ENCODE measurements at places on chromosomes 7 and 10.

GRCh38 chr7:35545831-35546230, 149.1 kb downstream of the HERPUD2 start:
- no peak for DNase-seq

DNA sequence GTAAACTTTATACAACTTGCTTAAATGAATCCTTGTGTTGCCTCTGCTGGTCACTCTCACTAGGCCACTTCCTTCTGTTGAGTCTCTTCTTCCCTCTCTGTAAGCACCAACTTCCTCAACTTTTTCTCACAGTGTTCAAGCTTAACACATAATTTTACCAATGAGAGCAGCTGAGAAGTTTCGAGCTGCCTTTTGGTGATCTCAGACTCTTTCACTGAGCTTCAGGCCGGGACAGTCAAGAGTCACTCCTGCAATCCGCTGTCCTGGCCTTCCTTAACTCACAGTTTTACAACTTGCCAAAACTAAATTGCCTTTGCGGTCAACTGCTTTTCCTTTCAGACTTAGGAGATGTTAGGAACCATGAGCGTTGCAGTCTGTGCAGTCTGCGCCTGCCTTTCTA, 47.4 kb downstream of the PRPF18 start:
- DNase-seq = no peak

GRCh38 chr7:92697414-92697813, 107.2 kb upstream of the FAM133B start:
- DNase-seq = no peak

DNA sequence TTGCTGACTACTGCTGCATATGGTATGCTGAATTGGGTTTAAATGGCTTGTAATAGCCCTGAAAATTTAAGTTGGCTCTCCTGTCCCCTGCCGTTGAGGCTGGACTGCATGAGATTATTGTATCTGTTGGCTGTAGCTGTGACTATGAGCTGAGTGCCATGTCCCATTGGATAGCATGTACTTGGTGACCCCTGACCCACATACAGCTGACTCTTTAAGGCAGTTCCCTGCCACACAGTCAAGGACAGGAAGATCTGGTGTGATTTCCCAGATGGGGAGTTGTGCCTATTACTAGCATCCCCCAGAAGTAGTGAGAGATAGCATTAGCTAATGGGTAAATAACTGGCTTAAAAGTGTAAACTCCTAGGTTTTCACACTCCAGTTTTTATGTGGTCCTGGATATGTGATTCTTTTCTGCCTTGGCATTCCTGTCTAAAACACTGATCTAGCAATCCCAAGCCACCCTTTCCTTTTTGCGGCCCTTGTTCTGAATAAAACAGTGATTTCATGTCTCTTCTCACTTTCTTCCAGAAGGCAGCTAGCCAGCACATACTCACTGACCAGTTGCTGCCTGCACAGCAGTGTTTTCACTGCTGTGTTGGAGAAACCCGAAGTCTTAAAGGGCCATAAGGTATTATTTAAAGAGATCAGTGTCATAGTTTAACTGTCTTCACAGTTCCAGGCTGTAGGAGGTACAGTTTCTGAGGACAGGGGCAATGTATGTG, 35.9 kb downstream of the LRRC4 start:
- no peak for DNase-seq

DNA sequence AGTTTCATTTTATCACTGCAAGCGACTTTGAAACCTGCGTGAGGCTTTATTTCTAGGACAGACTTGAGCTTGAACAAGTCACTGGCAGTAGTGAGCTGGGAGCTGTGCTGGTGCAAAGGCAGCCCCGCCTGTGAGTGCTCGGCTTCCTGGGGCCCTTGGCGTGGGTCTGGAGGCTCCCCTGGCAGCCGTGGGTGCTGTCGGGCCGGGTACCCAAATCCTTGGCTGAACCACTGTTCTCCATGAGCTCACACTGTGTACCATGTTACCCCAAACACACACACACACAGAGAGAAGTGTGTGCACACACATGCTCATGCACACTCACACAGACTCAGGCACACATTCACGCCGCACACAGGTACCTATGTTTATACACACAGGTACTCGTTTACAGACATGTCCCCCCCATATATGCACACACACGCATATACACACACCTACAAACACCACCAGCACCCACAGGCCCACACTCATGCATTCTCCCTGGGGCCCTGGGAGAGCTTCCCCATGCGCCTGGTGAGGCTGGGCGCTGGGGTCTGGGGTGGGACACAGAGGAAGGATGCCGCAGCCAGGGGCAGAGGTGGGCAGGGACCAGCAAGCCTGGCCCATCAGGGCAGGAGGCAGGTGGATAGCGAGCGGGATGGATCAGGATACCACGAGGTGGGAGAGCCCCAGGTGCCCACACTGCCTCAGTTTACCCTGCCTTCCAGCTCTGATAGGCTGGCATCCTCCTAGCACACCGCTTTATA, 158.8 kb downstream of the ADARB2 start:
- DNase-seq = no peak

DNA sequence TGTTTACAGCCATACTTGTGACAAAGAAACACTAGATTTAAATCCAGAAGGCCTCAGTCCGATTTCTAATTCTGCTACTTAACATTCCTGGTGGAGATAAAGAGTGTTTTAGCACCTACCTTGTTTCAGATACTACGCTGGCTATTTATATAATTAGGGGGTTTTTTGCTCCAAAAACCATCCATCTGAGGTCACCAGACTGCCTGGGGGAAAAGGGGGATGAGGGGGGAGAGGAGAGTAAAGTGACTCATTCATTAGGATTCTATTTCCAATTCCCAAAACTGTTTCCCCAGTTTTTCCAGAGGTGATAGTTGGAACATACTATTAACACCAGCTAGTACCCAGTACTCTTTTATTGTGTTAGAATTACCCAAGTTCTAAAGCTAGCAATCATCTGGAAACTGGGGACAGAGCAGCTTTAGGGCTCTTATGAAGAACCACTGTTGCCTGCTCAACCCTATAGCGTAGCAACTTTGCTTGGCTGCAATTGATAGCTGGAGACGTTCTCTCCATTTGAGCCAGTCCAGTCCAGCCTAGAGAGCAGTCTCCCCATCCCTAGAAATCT, 6.6 kb downstream of the GCC1 start:
- DNase-seq = no peak

- no peak for DNase-seq
These were observed 230.2 kb downstream of the AHR start for GRCh38 chr7:17528636-17529035.

GRCh38 chr10:127435246-127435645, 113.9 kb upstream of the NPS start:
- DNase-seq = no peak

- DNase-seq = no peak
These were observed 1.5 kb upstream of the C10orf95 start for GRCh38 chr10:102452672-102453340.

- DNase-seq = no peak
These were observed 364.2 kb downstream of the SFMBT2 start for GRCh38 chr10:7046615-7047014.

DNA sequence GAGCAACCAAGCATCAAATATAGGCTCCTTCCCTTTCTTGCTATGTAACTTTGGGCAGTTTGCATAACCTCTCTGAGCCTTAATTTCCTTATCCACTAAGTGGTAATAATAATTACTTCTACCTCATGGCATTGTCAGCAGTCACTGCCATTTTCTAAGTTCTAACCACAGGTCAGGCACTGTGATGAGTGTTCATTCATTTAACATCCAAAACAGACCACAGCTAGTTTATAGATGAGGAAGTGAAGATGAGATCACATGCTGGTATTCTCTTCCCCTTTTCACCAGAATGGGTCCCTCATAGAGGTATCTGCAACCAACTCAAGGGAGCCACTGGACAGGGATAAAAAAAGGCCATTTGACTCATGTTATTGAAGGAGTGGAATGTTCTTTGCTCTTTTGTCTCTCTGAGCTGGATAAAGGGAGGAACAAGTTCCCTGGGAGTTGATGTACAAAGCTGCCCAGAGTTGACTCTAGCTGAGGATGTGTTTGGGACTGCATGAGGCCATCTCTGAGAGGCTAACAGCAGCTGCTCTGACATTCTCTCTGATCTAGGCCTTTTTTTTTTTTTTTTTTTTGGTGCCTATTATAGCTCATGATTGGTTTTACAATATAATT, 65.0 kb downstream of the DNAJC12 start:
- no peak for DNase-seq

GRCh38 chr7:28955718-28956607, 2.2 kb downstream of the TRIL start:
- DNase-seq = no peak

DNA sequence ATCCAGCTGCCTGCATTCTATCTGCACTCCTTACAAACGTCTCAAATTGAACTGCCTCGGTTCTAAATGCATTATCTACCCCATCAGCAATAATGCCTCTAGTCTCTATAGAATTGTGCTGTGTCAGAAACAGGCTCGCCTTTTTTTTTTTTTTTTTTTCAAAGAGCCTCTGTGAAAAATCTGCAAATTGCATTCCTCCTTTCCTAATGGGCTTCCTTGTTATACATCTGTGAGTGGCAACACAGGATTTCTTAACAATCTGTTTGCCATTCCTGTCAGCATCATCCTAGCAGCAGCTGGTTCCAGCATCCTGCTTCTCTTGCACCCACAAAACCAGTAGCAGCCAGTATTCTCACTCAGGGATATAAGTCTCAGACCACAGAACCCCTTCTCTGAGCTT, 413.5 kb upstream of the SEMA3D start:
- DNase-seq = no peak

GRCh38 chr10:88659725-88660597, 4.3 kb upstream of the LIPF start:
- no peak for DNase-seq

DNA sequence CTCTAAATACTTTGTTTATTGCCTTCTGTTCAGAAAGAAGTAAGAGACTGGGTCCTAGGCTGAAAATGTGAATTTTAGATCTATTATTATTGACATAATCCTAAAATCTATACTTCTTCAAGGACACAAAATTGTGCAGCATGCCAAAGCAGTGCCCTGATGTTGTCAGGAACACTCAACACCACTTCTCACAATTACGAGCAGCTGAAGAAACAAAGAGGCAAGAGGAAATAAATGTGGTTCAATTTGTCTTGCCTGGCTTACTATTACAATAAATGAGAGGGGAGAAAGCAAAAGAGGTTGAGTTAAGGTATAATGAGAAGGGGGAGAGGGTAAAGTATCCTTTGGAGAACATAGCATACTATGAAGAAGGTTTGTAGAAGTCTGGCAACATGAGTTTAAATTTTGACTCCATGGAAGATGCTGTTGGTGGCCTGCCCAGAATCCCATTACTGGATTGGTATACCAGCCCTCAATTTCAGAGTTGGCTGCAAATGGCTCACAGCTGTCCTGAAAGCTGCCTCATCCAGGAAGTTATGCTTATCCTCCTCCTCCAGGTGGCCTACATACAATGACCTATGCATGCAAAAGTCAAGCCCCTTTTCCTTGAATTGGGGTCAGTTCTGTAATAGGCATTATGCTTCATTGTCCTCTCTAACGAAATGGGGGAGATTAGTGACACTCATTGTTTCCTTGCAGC, 274.6 kb upstream of the SMIM30 start:
- no peak for DNase-seq

- DNase-seq = no peak
These were observed 407 bp downstream of the ELN start for GRCh38 chr7:74028321-74028838.

DNA sequence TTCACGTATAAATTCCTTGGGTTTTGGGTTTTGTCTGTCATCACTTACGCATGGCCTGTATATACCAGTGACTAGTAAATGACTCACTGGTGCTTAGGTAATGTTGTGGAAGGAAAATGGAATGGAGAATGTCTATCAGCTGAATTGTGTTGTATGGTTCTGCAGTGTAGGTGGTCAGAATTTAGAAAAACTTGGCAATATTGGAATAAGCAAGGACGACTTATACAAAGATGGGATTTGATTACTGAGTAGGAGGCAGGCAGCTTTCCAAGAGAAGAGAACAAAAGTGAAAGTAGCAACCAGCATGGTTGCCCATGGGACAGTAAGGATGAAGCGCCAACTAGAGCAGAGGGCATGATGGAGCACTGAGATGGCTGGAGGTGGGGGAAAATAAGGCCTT, 168.6 kb upstream of the CSTF2T start:
- DNase-seq = no peak

GRCh38 chr7:73718438-73718881, 1.0 kb downstream of the STX1A start:
- no peak for DNase-seq

GRCh38 chr7:14892961-14893360, 9.6 kb downstream of the DGKB start:
- DNase-seq = no peak

DNA sequence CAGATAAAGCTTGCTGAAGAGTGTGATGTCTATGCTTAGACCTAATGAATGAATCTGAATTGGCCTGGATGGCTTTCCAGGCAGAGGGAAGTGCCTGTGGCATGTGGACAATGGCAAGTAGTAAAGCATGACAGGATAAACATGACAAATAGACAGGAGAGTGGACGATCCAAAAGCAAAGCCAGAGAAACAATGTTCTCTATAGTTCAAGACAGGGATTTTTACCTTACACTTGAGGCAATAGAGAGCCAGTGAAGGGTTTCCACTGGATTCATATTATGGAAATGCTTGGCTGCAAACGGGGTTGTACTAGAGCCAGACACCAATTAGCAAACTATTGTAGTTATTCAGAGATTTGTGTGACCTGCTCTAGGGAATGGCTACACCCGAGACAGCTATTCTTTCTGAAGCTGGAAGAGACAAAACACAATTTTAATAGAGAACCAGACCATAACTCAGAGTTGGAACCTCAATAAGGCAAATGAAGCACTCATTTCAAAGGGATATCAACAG, 2.3 kb downstream of the AGMO start:
- no peak for DNase-seq

GRCh38 chr7:158365267-158365666, 222.4 kb downstream of the PTPRN2 start:
- no peak for DNase-seq

DNA sequence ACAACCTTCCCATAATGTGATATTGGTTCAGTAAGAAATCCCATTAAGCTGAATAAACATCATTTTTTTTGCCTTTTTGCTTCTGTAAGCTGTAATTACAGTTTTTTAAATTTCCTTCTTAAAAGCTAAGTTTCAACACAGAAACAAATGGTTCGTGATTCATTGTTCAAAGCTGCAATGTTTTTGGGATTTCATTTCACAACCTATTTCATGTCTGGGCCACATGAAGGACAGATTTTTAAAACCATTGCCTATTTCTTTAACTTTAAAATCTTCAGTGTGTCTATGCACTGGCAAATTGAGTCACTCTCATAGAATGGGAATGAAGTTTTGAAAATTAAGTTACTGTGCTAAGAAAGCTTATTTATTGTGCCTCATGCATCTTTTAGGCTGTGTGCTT, 66.9 kb downstream of the TFPI2 start:
- no peak for DNase-seq

- DNase-seq = no peak
These were observed 23.4 kb downstream of the TAS2R16 start for GRCh38 chr7:122972056-122972455.

- DNase-seq = no peak
These were observed 105.7 kb downstream of the RPS24 start for GRCh38 chr10:78139341-78139740.

GRCh38 chr10:92011560-92012214, 88.1 kb downstream of the BTAF1 start:
- DNase-seq = no peak

Measured in stimulated activated CD8-positive, alpha-beta memory T cell treated with anti-CD3 and anti-CD28 coated beads, Interleukin-4, amount 100 ng/mL, for 1 hour (primary cell).